Mammary epithelial cell (primary cell): ENCODE measurements at places on chromosomes 7 and 10. TPM values are rescaled to one million over a fixed set of nuclear protein-coding genes. Genes with fewer than 3 reads are reported as not detected.

DNA sequence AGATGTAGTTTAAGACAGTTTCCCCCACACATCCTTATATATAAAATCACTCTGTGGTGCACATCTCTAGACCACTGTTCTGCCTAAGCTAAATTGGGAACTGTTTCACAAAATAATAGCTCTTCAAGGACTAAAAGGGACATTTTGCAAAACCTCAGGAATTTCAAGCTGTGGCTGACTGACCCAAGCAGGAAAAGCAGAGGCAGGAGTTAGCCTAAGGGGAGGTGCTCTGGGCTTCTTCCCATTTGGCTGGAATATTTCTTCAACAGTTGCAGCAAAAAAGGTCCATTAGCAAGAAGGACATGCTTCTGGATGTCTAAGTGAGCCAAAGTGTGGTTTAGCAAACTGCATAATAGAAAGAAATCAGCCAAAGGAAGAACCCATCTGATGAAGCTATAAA is 551.2 kb upstream of the ANKRD30A start:
- no peak for DNase-seq

DNA sequence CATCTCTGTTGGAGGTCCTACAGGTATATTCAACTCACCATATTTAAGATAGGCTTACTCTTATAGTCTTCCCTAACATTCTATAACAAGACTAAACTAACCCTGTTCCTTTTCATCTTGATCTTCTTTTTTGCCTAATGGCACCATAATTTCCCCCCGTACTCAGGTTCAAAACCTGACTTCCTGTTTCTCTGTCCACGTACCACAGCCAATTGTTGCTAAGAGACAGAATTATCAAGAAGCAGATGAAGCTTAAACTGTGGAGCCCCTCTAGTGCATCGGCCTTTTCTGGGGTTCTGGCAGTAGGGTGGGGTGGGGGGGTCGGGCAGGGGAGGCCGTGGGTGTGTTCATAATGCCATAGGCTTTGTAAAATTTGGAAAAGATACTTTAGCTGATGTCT is 109.2 kb downstream of the EVX1 start:
- DNase-seq: no peak

DNA sequence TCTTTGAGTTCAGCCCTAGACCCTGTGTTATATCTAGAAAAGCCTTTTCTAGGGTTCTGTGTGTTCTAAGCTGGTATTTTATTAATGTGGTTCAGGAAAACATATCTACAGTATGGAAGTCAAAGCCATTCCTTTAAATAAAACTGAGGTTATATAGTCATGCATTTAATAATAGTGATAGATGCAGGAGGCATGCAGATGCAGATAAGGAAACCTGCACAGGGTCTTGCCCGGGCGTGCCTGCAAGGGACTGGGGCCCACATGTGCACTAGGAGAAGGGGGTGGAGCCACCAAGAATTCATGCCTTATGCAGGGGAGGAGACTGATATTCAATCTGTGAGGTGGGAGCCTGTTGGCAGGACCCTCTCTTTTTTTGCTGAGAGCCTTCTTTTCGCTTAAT is 171.5 kb downstream of the PRPF18 start:
- DNase-seq: peak; percentile 85

The TRIL gene
- total RNA-seq: not detected in 2 replicates

The HTRA1 gene
- total RNA-seq: 138 and 179 TPM in 2 replicates

- DNase-seq: no peak
Observed at GRCh38 chr7:26167303-26167934, 15.4 kb downstream of the NFE2L3 start.

- DNase-seq: no peak
Observed at GRCh38 chr10:97003804-97004201, 171.7 kb downstream of the LCOR start.

GRCh38 chr10:52245547-52245946 is 68.5 kb upstream of the DKK1 start:
- DNase-seq: no peak

- DNase-seq: no peak
Observed at GRCh38 chr7:69762821-69763352, 164.6 kb downstream of the AUTS2 start.

DNA sequence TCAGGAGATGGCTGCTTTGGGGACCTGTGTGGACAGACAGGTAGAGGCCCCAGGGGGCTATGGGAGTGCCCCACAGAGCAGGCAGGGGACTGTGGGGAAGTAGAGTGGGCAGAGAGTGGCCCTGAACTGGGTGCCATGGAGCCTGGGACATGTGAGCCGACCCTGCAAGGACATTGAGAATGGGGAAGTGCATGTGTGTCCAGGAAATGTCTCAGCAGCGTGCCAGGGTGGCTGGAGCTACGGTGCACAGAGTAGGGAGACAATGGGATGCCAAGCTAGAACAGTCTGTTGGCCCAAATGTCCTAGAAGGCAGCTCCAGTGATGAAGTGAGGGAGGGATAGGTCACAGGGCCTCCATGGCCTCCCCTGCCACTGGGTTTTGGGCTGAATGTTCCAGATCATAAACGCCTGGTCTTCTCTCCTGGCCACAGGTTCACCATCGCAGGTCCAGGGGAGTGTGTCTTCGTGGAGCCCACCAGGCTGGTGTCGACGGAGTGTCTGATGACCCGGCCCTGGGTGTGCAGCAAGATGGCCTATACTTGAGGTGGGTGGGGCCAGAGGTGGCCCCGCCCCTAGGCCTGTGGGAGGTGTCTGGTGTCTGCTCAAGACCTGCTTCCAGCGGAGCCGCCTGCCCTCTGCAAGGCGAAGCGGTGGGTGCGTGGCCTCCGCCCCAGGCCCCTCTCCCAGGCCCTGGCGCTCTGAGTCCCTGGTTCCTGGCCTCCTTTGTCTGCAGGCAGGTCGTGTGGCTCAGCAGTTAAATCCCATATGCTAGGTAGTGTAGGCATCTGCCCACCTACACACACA is 20.5 kb downstream of the CLEC2L start:
- no peak for DNase-seq

The SEMA3D gene
- total RNA-seq: 3.5 TPM

The PLA2G12B gene
- not detected in 2 replicates for total RNA-seq

The LRRC4 gene
- under 0.01 TPM for total RNA-seq

GRCh38 chr7:132123773-132124172 is 452.5 kb downstream of the PLXNA4 start:
- no peak for DNase-seq

GRCh38 chr10:62817766-62818425 is 1.7 kb upstream of the EGR2 start:
- DNase-seq: peak; percentile 79

The LAMB1 gene
- total RNA-seq: 196 and 219 TPM in 2 replicates

DNA sequence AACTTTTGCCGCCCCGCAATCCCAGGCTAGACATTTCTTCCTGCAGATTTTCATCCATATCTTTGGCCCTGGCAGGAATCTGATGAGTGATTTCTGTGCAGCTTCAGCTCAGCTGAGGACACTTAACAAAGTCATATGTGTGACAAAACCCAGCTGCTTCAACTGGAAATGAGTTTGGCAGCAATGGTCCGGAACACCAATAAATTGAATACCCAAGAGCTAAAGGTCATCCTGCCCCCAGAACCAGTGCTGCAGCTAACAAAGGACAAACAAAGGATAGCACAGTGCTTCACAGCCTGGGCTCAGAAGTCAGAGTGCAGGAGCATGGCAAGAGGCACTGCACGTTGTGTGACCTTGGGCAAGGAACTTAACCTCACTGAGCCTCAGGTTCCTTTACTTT is 40.0 kb upstream of the TRIL start:
- DNase-seq: no peak

The OPN1SW gene
- not detected in 2 replicates for total RNA-seq

The PRLHR gene
- total RNA-seq: not detected in 2 replicates

GRCh38 chr7:96426027-96426426 is 104.1 kb upstream of the SLC25A13 start:
- DNase-seq: peak; percentile 34

GRCh38 chr7:138519061-138519798 is 59.2 kb downstream of the TRIM24 start:
- no peak for DNase-seq

The PBLD gene
- 9.2 TPM for total RNA-seq

GRCh38 chr10:27581225-27581624 is 77.1 kb downstream of the RAB18 start:
- DNase-seq: no peak

DNA sequence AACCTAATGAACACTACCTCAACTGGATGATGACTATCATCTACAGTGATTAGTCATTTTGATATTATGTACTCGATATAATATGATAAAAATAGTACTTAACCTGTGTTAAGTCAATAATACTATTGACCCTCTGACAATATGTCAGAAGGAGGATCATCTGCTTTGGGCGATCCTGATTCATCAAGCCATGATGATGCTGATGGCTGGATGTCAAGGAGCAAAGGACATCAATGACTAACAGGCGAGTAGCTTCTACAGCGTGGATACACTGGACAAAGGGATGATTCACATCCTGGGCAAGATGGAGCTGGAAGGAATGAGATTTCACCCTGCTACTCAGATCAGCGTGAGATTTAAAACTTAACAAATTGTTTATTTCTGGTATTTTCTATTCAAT is 94.4 kb upstream of the SKAP2 start:
- DNase-seq: peak; percentile 92

The BAIAP2L1 gene
- 65.0 and 69.6 TPM in 2 replicates for total RNA-seq

The PLXDC2 gene
- total RNA-seq: 16.0 and 20.0 TPM in 2 replicates

The ADAM22 gene
- total RNA-seq: 0.67 TPM

- DNase-seq: no peak
Observed at GRCh38 chr7:105829681-105830322, 46.6 kb downstream of the ATXN7L1 start.

GRCh38 chr7:136074843-136075242 is 97.7 kb upstream of the MTPN start:
- no peak for DNase-seq

The PLAC9 gene
- total RNA-seq: 0.68 TPM in 1 of 2 replicates, not detected in the other

DNA sequence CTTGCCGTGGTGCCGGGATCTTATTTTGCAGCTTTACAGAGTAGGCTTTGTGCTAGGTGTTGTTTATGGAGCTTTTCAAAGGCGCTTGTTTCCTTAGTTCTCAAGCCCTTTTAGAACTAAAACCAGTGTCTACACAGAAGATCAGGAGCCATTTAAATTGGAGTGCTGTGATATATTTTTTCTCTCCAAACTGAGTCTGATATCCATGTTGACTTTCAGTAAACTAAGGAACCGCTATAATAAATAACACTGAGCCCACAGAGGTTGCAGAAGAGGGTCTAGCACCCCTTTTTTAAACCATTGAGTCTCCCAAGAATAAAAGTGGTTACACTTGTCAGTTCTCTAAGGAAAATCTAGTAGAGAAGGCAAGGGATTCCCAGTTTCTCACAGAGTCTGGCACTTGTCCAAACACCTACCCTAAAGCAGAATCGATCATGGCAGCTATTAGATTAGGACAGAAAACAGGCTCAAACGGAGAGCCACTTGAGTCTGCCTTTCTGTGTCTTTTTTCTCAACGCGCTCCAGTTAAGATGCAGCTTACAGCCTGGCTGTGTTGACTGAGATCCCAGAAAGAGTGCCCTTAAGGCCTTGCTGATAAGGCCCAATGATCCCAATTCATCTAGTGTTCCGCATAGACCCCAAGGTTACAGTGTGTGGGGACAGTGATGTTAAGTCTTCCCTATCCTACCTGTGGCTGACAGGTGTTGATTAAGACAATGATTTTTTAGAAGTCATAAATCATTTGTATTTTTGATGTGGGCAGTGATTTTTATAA is 804 bp downstream of the TMEM106B start:
- DNase-seq: no peak

The CTBP2 gene
- 126 TPM for total RNA-seq

The TAS2R41 gene
- not detected in 2 replicates for total RNA-seq

DNA sequence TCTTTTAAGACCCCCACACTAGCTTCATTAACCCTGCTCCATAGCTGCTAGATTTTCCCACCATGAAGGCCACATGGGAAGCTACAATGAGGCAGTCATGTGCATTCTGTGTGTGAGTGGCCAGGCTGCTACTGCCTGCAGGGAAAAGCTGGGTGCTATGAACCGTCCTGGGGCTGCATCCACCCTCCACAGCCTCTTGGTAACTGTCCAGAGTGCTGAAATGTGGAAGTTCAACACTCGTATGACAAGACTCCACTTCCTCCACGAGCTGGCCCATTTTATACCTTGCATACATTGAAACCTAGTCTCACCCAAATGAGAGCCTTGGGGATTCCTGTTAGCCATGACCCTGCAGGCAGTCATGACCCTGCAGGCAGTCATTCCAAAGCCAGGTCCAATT is 59.4 kb downstream of the CUZD1 start:
- DNase-seq: peak; percentile 30

DNA sequence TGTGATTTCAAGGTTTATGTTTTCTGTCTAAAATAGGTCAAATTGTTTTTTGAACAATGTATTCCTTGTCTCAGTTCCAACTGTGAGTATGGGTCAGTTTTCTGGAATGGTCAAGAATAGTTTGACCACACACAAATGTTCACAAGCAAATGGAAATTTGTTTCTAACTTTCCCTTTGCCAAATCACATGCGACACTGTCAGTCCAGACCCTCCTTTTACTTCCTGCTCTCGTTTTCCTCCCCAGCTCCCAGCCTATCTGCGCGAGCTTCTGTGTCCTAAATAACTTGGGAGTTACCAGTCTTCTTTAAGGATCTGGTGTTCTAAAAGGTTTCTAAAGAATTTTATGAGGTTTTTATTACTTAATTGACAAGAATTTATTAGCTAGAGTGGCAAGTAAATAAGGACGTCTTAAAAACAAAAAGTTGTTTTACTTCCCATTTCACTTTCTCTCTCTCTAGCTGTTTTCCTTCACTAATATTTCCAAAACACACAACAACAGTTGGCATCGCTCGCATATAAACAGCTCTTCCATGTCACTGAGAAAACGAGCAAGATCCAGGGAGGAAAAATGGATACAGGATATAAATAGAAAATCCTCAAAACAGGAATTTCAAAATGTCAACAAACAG is 266.1 kb upstream of the KLF6 start:
- no peak for DNase-seq

The IL6 gene
- not detected for total RNA-seq

- DNase-seq: no peak
Observed at GRCh38 chr10:132110713-132111112, 45.0 kb downstream of the JAKMIP3 start.

DNA sequence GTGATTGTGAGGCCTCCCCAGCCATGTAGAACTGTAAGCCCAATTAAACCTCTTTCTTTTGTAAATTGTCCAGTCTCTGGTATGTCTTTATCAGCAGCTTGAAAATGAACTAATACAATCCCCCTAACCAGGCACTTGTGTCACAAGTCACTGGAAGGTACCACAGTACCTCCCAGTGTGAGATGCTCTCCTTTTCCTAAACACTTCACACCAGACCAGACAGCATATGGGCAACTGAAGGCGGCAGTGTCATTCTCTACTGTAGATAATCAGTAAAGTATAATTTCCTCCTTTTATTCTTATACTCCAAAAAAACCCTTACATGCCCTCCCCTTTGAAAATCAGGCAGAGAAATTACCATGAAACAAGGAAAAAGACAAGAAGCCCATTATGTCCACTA is 113.2 kb downstream of the CALN1 start:
- DNase-seq: no peak

The TMEM178B gene
- 0.05 and 0.07 TPM in 2 replicates for total RNA-seq

- no peak for DNase-seq
Observed at GRCh38 chr10:13106387-13107045, 6.6 kb downstream of the OPTN start.
